Urinary bladder (tissue), 4 donors: ENCODE measurements at places on chromosomes 7 and 10. TPM values are rescaled to one million over a fixed set of nuclear protein-coding genes. Genes with fewer than 3 reads are reported as not detected.

DNA sequence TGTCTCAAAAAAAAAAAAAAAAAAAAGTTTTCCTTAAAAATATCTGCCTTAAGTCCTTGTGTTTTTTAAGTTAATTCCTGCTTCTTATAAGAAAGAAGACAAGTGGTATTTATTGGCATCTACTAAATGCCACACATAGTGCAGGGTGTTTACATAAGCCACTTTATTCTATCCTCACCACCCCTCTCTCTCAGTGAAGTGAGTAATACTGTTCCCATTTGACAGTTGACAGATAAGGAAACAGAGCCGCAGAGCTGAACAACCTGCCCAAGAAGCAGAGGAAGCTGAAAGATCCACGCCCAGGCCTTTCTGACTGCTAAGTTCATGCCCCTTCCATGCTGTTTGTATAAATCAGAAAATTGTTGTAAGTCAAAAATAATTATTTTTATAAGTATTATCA lies 54.1 kb downstream of the ABLIM1 start:
- DNase-seq, result no peak

DNA sequence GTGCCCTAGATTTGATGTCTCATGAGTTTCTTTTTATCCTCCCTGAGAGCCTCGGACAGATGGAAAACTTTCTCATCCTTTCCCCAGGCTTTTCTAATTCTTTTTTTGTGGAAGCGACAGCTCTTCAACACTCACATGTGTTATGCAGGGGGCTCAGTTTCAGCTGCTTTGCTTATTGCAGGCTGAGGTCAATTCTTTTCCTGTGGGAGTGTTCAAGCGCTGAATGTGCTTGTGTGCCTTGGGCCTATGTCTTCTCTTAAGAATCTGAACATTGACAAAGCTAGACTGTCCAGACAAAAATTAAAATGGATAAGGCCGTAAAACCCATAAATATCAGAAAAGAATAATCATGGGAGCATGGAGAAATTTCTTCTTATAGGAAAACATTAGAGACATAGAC lies 125.2 kb upstream of the STEAP4 start:
- no peak for DNase-seq

DNA sequence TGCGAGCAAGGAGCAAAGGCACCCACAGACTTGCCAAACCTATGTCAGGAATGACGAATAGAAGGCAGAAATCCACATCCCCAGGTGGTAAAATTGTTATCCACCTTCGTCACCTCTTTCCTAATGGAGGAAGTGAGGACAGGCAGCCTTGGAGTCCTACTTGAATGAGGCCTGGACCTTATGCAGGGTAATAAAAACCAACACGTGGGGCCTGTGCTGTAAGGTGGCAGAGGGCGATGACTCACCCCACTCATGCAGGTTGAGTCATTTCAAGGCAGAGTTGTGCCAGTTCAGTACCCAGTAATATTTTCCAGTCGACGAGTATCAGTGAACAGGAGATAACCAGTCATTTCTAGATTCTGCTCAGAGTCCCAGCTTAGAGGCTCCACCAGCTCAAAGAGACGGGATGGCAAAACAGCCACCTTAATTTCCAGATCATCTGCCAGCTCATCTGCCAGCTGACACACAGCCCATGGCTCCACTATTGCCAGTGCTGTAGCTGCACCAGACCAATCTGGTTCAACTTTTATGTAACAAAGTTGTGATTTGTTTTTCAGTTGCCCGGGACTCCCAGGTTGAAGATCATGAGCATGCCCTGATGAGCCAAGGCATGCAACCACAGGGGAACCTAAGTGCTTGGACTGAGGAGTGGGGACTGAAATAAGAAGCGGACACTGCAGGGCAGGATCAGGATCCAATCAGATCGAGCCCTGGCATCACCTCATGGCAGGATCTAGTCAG lies 176.2 kb upstream of the ITGB1 start:
- no peak for DNase-seq

Gene COL17A1
- 9.8 TPM for total RNA-seq

GRCh38 chr10:98425511-98426352 lies 10.8 kb upstream of the PYROXD2 start:
- DNase-seq, result no peak

Gene CLDN15
- 5.3 TPM for total RNA-seq

DNA sequence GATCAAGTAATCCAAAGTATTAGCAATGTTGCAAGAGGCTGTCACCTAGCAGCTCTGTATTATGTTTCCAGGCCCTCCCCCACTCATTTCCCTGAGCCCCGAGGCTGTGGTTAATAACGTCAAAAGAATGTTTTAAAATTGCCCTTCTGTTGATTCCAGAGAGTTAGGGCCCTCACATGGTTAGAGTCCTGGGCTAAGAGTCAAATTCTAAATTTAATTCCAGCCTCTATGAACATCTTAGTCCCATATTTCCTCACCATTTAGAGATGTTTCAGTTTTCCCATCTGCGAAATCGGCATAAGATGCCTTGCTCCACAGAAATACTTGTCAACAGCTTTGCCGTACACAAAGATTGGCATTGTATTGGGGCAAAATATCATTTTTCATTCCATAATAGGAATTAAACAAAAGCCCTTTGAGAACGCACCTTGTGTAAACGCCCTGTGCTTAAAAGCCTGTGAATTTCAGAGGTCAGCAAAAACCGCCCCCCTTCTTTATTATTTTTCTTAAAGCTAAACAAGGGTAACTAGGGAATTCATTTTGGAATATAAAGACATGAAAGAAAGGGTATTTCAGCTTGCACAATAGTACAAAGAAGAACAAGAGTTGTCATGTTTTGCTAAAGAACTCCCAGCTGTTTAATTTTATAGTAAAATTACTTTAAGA lies 135.8 kb downstream of the ARID5B start:
- DNase-seq, result no peak

GRCh38 chr10:77138541-77138940 lies 499.1 kb downstream of the KCNMA1 start:
- no peak for DNase-seq

- DNase-seq, result no peak
Measured at GRCh38 chr7:47743965-47744591, 162.2 kb upstream of the TNS3 start.

DNA sequence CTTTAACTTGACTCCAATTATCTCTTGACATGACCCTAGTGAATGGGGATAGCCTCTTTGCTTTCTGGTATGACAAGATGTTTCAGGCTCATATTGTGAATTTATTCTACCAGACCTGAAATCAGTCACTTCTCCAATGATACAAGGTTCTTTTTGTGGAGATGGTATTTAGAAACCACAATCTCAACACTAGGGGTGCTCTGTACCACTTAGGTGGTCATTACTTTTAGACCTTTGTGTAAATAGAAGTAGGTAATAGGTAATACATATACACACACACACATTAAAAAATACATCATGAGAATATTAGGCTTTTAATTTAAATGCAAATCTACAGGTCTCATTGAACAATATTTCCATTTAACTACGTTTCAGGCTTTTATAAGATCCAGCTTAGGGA lies 199.0 kb upstream of the RHOBTB1 start:
- DNase-seq, result no peak

Gene GIMAP8
- 15.2 TPM for total RNA-seq

- DNase-seq, result no peak
Measured at GRCh38 chr10:10915215-10915614, 102.5 kb upstream of the CELF2 start.

Gene SYT15B
- total RNA-seq, result 1.8 TPM

DNA sequence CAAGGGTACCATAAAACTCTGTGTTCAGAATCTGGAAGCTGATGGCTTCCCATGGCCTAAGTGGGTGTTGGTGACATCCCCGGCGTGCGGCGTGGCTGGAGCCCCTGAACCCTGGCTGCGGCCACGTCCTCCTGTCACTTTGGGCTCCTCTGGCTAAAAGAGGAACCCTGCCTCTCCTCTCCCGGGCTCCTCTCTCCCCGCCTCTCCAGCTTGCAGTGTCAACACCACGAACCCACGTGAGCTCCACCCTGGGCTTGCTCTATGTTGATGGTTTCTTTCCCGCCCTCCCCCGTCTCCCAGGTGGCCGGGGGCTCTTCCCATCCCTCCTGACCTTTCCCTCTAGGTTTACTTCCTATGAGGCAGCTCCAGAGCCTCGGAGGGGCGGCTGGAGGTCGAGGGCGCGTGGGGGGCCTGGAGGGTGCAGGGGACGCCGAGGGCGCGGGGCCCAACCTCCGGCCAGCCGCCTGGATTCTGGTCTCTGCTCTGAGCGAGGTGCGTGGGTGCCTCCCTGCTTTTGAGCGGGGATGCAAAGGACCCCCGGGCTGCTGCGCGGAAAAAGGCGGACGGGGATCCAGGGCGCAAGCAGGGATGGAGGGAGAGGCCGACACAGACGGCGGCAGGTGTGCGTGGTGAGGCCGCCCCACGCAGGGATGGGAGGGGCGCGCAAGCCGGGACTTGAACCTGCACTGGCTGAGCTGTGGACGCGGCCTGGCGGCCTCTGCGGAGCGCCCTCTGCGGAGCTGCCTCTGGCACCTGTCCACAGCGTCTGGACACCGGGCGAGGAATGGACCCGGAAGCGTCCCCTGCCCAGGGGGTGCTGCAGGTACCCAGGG lies 115.5 kb upstream of the DIP2C start:
- no peak for DNase-seq

DNA sequence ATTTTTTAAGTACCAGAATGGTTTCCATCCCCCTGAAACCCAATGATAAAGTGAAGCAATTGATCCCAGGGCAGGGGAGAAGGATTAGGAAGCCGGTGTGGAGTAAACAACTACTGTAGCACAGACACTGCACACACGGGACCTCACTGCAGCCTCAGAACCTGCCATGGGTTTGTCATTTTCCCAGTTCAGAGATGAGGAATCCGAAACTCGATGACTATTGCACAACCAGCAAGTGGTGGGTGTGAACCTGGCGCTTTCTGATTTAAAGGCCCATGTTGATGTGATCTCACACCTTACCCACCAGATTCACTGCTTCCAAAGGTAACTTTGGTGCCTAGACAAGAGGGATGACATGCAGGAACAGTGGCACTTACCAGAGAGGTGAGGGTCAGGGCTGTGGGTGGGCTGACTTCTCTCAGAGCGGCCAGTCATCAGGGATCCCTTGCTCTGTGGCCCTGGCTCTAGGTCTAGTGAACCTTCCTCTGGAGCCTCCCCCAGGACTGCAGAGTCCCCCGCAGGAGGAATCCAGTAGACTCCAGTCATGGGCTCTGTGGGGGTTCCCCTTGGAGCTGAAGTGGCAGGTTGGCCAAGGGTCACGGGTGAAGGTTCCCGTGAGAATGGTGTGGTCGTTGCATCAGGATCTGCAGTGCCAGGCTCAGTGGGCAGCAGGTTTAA lies 62.8 kb downstream of the PKD1L1 start:
- DNase-seq, result no peak

DNA sequence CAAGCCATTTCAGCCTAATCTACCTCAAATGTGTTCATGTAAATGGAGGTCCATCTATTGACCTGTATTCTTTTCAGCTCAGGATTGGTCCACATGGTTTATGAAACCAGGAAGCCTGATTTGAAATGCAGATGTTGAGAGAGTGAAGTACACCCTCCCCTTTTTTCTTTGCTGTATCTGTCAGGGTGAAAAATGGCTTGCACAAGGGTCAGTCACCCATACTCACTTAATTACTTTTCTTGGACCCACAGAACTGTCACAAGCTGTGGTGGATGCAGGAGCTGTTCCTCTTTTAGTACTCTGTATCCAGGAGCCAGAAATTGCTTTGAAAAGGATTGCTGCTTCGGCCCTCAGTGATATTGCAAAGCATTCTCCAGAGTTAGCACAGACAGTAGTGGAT lies 41.2 kb downstream of the SPAG6 start:
- no peak for DNase-seq

GRCh38 chr10:129627442-129627841 lies 160.4 kb downstream of the MGMT start:
- DNase-seq, result no peak

DNA sequence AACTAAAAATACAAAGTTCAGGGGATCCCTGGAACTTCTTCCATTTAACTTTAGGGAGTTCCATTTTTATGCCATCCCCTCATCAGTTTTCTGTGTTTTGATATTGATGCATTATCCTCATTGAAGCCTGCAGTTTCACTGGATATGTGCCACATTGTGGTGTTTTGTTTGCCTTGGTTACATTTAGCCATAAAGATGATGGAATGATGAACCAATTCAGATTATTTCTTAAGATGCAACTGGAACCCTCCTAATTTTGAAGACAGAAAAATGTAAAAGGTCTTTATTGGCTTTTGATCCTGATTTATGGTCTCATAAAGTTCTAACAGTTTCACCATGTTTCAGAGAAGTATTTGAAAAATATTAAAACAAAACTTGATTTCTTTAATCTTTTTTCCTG lies 314.2 kb upstream of the KLF6 start:
- DNase-seq, result no peak

- no peak for DNase-seq
Measured at GRCh38 chr10:92493362-92493761, 80.5 kb downstream of the IDE start.

Gene VWA2
- total RNA-seq, result 4.6 TPM

Gene GLRX3
- 64.1 TPM for total RNA-seq

Gene ADGRA1
- total RNA-seq, result not detected

GRCh38 chr10:47027784-47028260 lies 116.6 kb downstream of the PTPN20 start:
- no peak for DNase-seq

DNA sequence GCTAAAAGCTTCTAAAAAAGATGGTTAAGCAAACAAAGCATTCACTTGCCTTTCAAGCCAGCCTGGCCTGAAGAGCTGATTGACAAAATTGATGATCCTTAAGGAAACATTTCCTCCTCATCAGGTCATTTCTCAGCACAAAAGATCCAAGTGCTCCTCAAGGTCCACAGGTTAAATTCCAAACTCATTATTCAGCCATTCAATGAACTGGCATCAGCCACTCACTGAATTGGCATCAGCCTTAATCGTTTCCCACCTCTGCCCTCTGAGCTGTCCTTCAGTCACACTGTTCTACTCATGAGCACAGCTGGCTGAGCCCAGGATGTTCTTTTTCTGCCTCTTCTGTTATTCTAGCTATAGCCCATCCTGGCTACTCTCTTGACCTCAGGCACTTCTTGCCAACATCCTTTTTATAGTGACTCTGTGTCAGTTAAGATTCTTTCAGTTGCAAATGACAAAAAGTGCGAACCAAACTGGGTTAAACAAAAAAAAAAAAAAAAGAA lies 147.5 kb downstream of the RAB11FIP2 start:
- no peak for DNase-seq
